Activated T-cell treated with anti-CD3 and anti-CD28 coated beads, Interleukin-2, amount 50 U/mL, for 1 hour (primary cell): ENCODE measurements at places on chromosomes 11 and 22.

DNA sequence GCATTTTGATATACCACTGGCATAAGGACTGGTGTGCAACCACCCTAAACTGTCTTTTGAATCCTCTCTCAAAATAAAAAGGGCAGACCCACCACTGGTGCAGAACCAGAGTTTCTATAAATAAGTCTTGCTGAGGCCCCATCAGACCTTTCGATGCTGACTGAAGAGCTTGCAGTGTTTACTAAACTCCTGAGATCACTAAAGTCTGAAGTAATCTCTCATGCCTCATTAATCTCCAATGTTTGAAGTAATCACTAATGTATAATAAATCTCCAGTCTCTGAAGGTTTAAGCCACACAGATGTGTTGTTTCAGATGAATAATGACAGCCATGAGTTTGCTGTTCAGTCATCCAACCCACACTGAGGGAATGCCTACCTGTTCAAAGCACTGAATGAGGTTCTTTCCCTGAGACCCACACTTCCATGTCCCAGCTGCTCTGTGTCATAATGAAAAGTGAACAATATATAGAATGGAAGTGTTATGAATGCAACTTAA lies 50.6 kb upstream of the DEUP1 start:
- DNase-seq, result no peak

DNA sequence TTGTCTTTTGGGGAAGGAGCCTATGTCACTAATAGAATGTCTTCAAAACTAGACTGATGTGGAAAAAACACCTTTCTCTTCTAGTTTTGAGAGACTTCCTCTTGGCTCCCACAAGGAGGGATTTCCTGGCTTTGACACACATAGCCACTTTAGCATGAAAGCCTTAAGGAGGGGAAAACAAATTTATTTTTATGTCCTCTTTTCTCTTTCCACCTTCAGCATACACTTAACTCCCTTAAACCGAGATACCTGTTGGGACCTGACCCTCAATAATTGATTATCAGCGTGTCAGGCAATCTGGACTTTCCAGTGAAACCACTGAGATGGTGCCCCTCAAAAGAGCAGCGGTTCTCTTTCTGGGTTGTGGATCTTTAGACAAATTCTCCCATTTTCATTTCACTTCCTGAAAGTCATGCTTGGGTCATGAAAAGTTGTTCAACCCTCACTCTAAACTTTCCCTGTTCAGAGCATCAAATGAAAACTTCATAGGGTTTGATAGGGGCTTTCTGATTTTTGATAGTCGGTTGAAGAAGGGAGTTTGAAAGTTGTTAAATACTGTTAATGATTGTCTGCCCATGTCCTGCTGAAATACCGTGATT lies 9.1 kb downstream of the EFCAB6 start:
- no peak for DNase-seq

DNA sequence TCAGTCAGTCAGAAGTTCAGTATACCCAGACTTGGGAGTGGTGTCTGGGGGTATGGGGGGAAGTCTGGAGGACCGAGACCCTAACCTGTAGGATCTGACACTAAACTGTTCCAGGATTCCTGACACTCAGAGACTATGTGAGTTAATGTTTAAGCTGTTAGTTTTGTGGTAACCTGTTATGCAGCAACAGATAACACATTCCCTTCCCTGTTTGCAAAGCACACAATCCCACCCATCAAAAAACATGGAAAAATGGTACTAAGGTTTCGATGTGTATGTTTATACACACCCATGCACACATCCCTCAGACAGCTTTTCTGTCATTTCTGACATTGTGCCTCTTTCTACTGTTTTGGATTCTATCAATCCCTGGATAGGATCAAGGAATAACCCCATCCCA lies 27.6 kb downstream of the ZNF280B start:
- DNase-seq, result no peak

GRCh38 chr11:131463162-131463561 lies 92.7 kb downstream of the NTM start:
- DNase-seq, result no peak

- DNase-seq, result no peak
Measured at GRCh38 chr22:17436382-17436980, 67.2 kb downstream of the CECR2 start.

GRCh38 chr11:79220171-79220570 lies 220.7 kb downstream of the TENM4 start:
- no peak for DNase-seq

- DNase-seq, result no peak
Measured at GRCh38 chr11:76783896-76784813, 999 bp downstream of the TSKU start.

DNA sequence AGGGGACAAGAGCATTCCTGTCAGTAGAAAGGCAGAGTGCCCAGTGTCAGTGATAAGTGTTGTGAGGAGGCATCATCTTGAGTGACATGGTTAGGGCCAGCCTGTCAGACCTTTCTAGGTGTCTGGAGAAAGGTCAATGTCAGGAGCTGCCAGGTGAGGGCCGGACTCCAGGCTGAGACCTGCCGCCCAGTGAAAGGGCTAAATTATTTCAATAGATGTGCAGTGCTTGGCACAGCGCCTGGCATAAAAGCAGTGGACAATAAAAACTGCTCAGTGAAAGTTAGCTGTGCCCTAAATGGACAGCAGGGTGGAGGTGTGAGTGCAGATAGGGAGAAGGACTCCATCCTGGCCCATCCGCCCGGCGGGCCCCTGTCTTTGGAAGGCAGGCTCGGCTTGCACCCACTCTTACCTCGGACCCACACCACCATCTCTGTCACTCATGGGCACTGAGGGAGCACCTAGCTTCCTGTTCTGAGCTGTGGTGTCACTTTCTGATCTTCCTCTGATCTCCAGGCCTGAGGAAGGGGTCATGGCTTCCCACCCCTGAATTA lies 23.5 kb upstream of the WNT11 start:
- no peak for DNase-seq

GRCh38 chr11:45023065-45023365 lies 72.3 kb upstream of the TP53I11 start:
- DNase-seq, result no peak

- no peak for DNase-seq
Measured at GRCh38 chr11:76074148-76075095, 131.9 kb downstream of the WNT11 start.

DNA sequence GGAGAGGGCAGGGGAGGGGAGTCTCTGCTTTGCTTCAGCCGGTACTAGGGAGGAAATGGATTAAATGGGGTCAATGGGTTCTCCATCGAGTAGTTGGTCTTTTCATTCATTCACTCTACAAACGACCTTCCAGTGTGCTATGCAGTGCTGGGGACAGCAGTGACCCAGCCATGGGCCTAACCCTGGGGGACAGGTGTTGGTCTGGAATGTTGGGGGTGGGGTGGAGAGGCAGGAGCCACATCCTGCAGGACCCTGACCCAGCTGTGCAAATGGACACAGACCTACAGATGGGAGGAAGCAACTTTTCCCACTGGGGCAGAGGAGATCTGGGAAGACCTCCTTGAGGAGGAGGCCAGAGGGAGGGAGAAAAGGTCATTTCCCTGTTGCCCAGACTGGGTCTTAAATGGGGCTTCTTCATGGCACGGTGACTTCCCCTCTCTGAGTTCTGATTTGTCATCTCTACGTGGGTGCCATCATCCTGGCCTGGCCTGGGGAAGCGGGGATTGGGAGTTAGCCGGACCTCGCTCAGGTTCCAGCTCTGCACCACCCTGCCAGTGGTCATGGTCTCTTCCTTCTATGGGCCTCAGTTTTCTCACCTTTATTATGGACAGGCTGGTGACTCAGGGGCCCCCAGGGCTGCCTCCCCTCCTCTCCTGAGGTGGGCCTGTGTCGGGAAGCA lies 2.0 kb downstream of the CYTH4 start:
- DNase-seq, result no peak

DNA sequence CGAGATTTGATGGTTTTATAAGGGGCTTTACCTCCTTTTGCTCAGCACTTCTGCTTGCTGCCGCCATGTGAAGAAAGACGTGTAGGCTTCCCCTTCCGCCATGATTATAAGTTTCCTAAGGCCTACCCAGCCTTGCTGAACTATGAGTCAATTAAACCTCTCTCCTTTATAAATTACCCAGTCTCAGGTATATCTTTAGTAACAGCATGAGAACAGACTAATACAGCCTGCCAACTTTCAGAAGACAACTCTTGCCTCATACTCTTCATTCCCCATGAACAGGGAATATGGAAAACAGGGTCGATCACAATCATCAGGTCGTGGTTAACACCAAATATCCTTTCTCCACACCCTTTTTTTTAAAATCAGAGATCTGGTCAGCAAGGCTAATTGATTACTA lies 83.0 kb downstream of the MPPED2 start:
- DNase-seq, result no peak

DNA sequence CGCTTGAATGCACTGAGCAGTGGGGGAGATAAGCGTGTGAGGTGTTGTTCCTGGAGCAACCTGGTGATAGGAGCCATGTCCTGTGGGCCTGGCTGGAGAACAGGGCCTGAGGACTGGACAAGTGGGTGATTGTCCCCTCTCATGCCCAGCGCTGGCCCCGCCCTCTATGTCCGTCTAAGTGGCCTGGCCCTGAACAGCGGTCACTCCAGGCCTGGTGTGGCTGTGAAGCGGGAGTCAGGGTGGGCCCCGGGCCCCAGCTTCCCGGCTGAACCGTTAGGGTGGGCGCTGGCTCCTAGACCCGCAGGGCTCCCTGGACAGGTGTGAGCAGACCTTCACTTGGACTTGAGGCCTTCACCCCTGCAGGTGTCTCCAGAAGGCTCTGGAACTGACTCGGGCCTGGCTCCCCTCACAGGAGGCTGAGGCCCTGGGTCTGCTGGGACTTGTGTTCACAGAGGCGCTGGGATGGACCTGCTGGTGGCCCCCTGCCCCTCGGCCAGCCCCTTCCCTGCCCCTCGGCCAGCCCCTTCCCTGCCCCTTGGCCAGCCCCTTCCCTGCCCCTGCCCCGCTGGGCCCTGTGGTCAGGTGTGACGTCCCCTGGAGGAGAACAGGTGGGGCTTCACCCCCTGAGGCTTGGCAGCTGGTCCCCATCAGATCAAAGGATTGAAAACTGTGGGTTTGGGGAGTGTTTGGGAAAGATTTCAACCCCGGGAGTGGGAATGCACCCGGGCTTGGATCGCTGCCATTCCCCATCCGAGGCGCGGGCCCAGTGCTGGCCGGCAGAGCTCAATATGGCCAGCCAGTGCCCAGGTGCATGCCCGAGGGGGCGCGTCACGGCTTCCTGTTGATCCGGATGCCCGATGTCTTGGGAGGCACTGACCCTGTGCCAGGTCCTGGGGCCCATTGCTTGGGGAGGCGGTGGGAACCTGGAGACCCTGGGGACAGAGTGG lies 3.2 kb upstream of the MUC6 start:
- no peak for DNase-seq

GRCh38 chr22:21632237-21632895 lies at the start of gene CCDC116:
TSS of gene CCDC116 (plus strand) at chr22:21632760. CDS start at chr22:21633182, 422 bp downstream.
- DNase-seq, result peak; percentile 73

- DNase-seq, result no peak
Measured at GRCh38 chr11:15097411-15097810, 17.3 kb upstream of the INSC start.

DNA sequence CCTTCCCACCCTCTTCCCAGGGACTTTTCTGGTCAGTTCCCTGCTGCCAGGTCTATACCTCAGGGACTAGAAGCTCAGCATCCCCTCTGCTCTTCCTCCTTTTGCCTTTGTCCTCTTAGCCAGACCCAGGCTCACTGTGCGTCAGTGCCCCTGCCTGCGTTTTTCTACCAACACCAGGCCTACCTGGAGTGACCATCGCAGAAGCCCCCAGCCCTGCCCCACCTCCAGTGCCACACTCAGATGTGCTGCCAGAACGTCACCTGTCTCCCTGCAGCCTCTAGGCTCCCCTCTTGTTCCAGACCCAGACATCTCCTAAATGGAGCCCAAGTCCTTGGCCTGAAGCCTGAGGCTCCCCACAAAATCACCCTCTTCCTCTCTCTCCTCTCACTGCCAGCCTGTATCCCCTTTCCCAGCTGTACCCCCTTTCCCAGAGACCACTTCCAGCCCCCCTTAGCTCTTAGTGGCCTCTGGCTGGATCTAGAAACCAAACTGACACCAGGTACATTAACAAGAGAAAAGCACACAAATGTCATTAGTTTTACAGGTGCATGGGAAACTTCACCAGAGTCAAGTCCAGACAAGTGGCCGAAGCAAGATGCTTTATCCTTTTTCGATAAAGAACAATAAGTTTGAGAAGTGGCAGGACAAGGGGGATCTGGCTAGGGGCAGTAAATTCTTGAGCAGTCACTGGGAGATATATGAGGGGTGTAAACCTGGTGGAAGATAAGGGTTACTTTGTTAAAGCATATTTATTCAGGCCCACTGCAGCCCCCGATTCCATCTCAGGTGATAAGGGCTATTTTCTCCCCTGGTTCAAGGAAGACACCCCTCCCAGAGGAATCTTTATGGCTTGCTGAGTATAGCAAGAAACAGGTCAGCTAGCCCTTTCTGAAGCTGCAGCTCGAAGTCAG lies 61.5 kb downstream of the BCR start:
- no peak for DNase-seq

DNA sequence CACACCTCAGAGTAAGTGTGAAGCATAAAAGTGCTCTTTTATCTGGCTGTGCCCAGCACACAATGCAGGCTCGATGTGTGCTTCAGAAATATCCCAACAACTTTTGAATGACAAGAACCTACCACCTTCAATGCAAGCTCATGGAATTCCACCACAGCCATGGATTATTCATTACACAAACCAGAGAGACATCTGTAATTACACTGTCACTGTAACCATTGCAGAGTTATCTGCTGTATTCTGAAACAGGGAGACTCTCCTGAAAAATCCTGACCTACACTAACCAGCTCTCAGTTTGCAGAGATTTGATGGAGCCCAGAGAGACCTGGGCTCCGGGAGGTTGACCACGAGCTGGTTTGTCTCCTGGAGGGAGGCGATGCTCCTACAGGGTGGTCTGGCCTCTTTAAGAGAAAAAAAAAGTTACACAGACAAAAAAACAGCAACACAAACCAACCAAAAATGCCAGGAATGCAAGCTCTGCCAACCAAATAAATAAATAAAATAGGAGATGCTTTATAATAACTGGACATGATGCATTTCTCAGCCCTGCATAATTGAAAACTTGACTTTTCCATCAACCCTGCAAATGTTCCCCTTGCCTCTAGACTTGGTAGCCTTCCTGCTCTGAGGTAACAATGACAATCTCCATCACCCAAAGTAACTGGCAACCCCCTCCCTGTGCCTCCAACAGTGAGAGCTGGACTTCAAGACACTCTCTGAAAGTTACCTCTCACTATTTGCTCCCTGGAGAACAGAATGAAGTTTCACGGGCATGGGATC lies 69.7 kb downstream of the ETS1 start:
- no peak for DNase-seq

GRCh38 chr11:12174128-12174476 lies 63.7 kb downstream of the MICAL2 start:
- no peak for DNase-seq

DNA sequence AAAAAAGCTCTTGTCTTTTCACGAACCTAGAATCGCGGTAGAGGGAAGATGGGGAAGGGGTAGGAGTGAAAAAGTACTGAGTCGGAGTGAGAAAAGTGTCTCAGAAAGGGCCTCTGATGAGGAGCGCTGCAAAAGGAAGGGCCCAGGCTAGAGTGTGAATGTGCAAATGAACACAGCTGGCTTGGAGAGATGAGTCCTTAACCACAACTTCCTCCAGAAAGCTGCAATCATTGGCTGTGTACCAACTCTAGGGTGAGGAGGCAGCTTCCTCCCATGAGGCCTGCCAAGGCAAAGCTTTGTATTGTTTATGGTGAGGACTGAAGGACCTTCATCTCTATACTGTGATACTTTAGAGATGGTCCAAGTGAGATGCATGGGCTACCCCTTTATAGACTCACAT lies 566.9 kb upstream of the ANO5 start:
- DNase-seq, result no peak
